ENCODE measurements at places on chromosomes 5 and 9. TPM values are rescaled to one million over a fixed set of nuclear protein-coding genes. Genes with fewer than 3 reads are reported as not detected.

Gene SVEP1
- 57.1 TPM for total RNA-seq

Gene ACSL6
- 2.6 TPM for total RNA-seq

Gene MCTP1
- total RNA-seq: 15.4 TPM

Gene ZNF483
- total RNA-seq: 15.0 TPM

Gene CHMP5
- total RNA-seq: 48.0 TPM

Gene FCHO2
- 19.7 TPM for total RNA-seq

Gene MRRF
- total RNA-seq: 29.2 TPM

Gene TERT
- total RNA-seq: not detected

Gene SLC45A2
- 0.26 TPM for total RNA-seq

Gene SLC36A2
- total RNA-seq: not detected

Gene SCGB3A2
- not detected for total RNA-seq

Gene SAP30L
- total RNA-seq: 52.9 TPM

Gene PTPRD
- total RNA-seq: 6.6 TPM

Gene MTAP
- 26.0 TPM for total RNA-seq

Gene LCN15
- not detected for total RNA-seq

Gene THG1L
- 20.7 TPM for total RNA-seq

Gene IFNB1
- total RNA-seq: not detected

Gene CARTPT
- total RNA-seq: 7.1 TPM

Gene ANKRA2
- 18.1 TPM for total RNA-seq

Gene SRA1
- 29.2 TPM for total RNA-seq

Gene EXOSC2
- 20.4 TPM for total RNA-seq

Gene DYNC2I2
- 54.8 TPM for total RNA-seq

Gene PTGER4
- 19.3 TPM for total RNA-seq

Gene CERT1
- 28.5 TPM for total RNA-seq

Gene ALDOB
- total RNA-seq: 0.23 TPM

Gene ENTPD2
- 1.2 TPM for total RNA-seq

Gene TMEM174
- total RNA-seq: not detected

Gene FAM221B
- total RNA-seq: not detected

Gene RLN1
- total RNA-seq: not detected

Gene PPP2R2B
- total RNA-seq: 4.0 TPM

Gene DNAJC25
- total RNA-seq: 12.0 TPM

Gene LCN9
- total RNA-seq: not detected

Gene C9orf85
- 5.8 TPM for total RNA-seq

Gene ISL1
- total RNA-seq: not detected

Gene GAPT
- 1.2 TPM for total RNA-seq

Data from esophagus muscularis mucosa (tissue), 4 donors.